Fibroblast of skin of right quadriceps (primary cell): ENCODE measurements at places on chromosomes 11 and 22.

DNA sequence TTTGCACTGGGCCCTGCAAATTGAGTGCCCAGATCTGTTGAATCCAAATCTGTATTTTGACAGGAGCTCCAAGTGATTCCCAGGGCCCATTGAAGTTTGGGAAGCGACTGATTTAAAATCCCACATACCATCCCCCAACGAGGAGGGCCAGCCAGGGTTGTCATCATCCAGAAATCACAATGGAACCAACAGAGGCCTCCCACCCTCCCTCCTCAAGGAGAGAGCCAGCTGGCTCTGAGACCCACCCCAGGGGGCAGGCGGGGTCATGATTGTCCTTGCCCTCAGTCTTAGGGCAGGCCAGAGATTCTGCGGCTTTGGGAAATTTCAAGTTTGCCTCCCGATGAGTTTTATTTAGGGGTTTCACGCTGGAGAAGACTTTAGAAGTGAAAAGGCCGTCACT is 358.2 kb downstream of the MN1 start:
- DNase-seq, result no peak

DNA sequence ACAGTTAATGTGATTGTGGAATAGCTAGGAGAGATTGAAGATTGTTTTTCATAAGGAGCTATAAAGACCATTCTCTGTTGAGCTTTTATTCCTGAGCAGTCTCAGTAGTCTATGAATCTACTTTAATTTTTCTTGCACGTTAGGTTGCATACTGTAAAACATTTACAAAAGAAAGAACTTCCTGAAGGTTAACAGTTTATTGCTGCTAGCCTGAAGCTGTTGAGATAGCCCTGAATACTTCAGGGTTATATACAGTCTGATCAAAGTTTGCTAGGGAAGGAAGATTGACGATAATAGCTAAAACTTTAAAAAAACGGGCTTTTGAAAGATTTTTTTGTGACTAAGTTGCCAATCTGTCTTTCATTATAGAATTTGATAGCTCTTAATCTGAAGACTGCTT is 64.8 kb downstream of the PPP6R3 start:
- DNase-seq, result no peak

- DNase-seq, result no peak
These were observed 32.6 kb downstream of the YPEL1 start for GRCh38 chr22:21702700-21703683.

GRCh38 chr11:108221371-108221770 is 1.1 kb downstream of the NPAT start:
- no peak for DNase-seq

DNA sequence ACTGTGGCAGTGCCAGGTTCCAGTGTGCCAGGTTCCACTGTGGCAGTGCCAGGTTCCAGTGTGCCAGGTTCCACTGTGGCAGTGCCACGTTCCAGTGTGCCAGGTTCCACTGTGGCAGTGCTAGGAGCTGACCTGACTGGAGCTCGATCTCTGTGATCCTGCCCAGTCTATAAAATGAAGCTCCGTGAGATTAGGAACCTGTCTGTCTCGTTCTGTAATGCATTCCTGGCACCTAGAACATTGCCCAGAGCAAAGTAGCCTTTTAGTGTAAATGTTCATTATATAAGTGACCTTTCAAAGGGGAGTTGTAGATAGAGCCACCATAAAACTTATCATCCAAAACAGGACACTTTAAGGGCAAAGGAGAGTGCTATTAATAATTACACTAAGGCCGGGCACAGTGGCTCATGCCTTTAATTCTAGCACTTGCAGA is 36.0 kb downstream of the ART5 start:
- no peak for DNase-seq

GRCh38 chr22:21446827-21447690 is 20.1 kb upstream of the TMEM191C start:
- no peak for DNase-seq

GRCh38 chr11:77370217-77370616 is 68.7 kb upstream of the GDPD4 start:
- DNase-seq, result no peak

GRCh38 chr11:47852053-47852452 is 3.9 kb upstream of the NUP160 start:
- DNase-seq, result no peak

- peak; percentile 44 for DNase-seq
These were observed at the start of gene TUB for GRCh38 chr11:8080674-8081590. TUB (plus strand) TSS chr11:8081211; CDS start chr11:8081511, 300 bp downstream.

- DNase-seq, result peak; percentile 2
These were observed 906 bp downstream of the CCDC90B start for GRCh38 chr11:83285151-83285770.

GRCh38 chr11:22561283-22561682 is 64.3 kb downstream of the FANCF start:
- no peak for DNase-seq

DNA sequence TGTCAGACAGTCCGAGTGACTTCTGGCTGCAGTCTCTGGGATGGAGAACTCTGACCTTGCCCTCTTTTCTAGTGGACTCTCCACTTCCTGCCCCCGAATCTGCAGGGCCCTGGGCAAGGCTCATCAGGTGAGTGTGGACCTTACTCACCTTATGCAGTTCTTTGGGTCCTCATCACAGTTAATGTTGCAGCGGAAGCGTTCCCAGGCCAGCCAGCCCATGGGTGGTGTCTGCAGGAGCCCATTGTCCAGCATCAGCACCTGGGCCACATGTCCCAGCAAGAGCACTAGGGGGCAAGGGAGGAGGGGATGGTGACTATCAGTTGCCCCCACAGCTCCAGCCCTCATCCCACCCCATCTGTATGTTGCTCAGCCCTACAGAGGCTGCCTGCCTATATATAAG is 2.3 kb downstream of the NAGA start:
- DNase-seq, result no peak

- DNase-seq, result no peak
These were observed 85.2 kb downstream of the CCDC34 start for GRCh38 chr11:27277843-27278242.

DNA sequence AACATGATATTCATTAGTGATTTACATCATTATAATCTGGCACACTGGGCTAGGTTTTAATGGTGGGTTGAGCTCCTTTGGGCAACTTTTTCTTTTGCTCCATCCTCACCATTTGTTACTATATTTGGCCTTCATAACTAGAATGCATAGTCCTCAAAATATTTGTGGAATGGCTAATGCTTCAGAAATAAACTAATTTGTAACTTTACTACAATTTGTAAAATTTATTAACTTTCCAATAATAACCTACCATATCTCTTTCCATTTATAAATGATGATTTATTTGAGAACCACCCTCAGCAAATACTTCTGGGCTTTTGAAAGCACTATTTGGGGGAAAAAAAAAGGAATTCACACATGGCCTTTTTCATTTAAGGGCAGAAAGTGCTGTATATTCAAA is 79.7 kb downstream of the LARGE2 start:
- peak; percentile 46 for DNase-seq

- no peak for DNase-seq
These were observed 4.9 kb downstream of the ZFTA start for GRCh38 chr11:63763496-63764339.
